ENCODE measurements at places on chromosomes 5 and 9.

GRCh38 chr9:132411091-132411508 lies 1.1 kb downstream of the CFAP77 start:
- DNase-seq, result no peak

DNA sequence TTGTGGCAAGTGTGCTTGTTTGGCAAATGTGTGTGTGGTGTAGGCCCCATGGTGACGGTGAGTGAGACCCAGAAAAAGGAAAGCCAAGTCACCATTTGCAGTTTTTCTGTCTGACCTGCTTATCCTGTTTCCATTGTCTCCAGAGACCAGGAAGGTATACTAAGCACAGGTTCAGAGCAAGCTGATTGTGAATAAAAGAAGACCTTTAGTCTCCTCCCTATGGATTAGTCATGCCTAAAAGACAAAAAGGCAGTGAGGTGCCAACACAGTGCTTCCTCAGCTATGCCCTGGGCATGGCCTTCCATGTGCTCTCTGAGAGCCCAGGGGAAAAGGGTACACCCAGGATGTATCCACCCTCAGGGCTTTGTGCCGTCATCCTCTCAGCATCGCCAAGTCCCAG lies 49.2 kb upstream of the SHOC1 start:
- no peak for DNase-seq

DNA sequence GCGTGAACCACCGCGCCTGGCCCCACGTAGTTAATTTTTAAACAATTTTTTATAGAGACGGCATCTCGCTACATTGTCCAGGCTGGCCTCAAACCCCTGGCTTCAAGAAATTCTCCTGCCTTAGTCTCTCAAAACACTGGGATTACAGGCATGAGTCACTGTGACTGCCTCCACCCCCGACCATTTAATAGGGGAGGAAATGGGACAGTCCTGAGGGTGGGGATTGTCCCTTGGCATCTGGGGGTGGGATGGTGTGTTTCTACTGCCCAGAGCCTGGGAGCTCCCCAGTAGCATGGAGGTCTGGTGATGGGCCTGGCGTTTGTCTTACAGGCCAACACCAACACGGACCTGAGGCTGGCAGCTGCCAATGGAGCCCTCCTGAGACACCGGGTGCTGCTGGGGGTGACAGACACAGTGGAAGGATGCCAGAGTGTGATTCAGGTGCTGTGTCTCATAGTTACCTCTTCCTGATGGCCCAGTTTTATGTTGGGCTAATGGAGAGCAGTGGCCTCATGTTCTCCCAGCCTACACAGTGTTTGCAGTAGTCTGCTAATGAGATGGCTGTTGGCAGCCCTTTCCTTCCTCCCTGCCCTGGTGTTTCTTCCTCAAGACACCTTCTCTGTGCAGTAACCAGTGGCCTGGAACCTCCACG lies 22.5 kb downstream of the TMEM268 start:
- no peak for DNase-seq

DNA sequence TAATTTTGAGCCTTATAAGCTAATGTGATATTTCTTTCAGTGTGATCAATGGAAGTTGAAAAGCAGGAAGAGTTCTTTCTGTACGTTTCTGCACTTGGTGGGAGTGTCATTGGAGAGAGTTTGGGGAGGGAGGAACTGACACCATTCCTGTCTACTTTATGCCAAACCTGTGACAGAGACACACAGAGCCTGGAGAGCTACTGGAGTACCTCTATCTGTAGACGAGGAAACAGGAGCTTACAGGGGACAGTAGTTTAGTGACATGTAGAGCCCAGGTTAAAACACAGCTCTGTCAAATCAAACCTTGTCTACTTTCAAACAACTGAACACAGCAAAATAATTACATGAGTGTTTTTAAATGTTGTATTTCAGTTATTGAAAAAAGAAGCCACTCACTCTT lies 103.6 kb downstream of the PDE4D start:
- no peak for DNase-seq

- DNase-seq, result no peak
Observed at GRCh38 chr9:105150991-105151685, 93.3 kb upstream of the SLC44A1 start.

DNA sequence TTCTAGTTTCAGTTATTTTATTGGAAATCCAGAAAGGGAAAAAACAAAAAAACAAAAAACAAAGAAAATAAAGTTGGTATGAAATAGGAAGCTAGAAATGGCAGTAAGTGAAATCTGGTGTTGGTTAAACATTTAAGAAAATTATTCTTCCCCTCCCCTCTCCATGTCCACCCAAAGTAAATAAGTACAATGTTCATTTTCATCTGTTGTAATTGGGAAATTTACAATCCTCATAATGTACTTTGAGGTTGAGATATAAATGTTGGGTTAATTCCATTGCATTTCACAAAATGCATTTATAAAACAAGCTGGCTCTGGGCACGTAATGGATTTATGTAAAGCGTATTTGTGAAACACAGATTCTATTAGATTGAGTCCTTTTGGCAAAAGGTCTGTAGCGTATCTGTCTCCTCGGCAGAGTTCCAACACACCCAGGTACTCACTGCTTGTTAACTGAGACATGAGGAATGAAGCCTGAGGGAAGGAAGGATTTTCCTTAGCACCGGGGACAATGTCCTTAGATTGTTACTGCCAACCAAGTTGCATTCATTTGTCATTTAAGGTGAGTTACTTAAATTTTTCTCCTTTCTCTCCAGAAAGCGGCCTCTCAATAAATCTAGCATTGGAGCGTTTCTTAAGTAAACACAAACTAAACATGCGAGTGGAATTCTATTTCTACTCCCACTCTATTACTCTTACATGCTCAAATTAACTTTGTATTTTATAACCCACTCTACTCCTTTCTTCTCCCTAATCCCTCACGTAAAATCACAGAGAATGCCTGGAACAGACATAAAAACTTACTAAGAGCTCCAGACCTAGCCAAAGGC lies 912.3 kb upstream of the WWC1 start:
- no peak for DNase-seq

- no peak for DNase-seq
Observed at GRCh38 chr9:3947588-3947845, 352.4 kb downstream of the GLIS3 start.

- peak; percentile 69 for DNase-seq
Observed at GRCh38 chr9:135500525-135501260, at the start of gene MRPS2. Gene MRPS2 (plus strand): TSS chr9:135500682. CDS start chr9:135500711, 29 bp downstream.

GRCh38 chr5:88214655-88215054 lies 54.0 kb downstream of the TMEM161B start:
- no peak for DNase-seq

- DNase-seq, result no peak
Observed at GRCh38 chr9:65409471-65409980, 124.5 kb upstream of the FOXD4L5 start.

DNA sequence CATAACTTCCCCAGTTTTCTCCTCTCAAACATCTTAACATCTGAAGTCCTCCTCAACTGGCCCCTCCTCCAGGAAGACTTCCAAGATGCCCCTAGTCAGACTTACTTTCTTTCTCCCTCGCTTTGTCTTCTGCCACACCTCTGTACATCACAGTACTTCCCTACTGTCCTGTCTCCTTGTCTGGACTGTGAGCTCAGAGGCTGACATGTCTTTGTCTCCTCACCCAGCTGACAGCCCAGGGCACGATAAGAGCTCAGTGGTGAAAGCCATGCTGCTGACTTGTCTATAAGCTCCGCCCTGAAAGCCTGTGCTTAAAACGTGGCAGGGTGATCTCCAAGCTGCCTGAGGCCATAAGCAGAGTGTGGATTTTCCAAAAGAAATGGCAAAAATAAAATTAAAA lies 33.0 kb upstream of the SLC25A51 start:
- DNase-seq, result no peak

GRCh38 chr5:74140409-74140808 lies 500.1 kb downstream of the ENC1 start:
- DNase-seq, result no peak

- DNase-seq, result no peak
Observed at GRCh38 chr9:2418619-2419018, 203.0 kb upstream of the VLDLR start.

- no peak for DNase-seq
Observed at GRCh38 chr5:136901-137300, 44.9 kb downstream of the PLEKHG4B start.

DNA sequence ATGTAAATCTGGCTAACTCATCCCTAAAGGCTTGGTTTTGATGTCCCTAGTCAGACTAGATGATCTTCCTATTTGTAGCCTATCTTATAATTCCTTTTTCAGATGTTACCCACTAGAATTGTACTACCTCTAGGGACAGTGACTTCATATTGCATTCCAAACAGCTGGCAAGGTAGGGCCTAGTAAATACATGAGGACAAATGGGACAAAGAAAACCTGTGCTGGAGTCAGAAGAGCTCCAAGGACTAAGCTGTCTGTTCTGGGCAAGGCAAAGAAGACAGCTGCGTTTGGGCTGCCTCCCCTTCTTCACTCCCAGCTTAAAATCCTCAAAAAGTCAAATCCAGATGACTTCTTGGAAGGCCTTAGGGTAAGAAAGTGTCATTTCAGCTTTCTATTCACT lies 10.0 kb downstream of the DMXL1 start:
- no peak for DNase-seq

GRCh38 chr9:97978371-97979130 lies 4.6 kb upstream of the ANP32B start:
- DNase-seq, result no peak

GRCh38 chr9:73667749-73668148 lies 516.1 kb downstream of the ANXA1 start:
- DNase-seq, result no peak

DNA sequence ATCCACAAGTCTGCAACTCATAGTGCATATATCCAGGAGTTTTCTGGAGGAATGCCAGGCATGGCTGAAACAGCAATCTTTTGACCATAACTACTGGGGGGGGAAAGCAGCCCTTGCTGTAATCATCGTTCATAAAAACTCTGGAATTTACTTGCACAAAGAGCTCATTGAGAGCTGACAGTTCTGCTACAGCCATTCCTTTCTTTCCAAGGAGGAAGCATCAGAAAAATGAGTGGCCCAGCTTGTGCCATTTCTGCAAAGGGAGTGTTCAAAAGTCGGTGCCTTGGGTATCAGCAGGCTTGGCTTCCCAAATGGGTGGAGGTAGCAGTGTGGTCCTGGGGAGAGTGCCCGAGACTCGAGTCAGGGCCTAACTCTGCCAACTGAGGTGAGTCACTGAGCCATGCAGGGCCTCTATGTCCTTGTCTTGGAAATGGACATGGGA lies 101.5 kb downstream of the GCNT1 start:
- DNase-seq, result no peak

Data from stimulated activated CD4-positive, alpha-beta T cell treated with anti-CD3 and anti-CD28 coated beads, Interleukin-1b, Interleukin-23, amount 100 ng/mL, for 24 hours (primary cell).